Pancreas (tissue), 10 donors: ENCODE measurements at places on chromosomes 7 and 10.

- no peak for DNase-seq
Measured at GRCh38 chr7:137967143-137968018, 34.5 kb downstream of the CREB3L2 start.

GRCh38 chr7:43071604-43072003 lies 40.8 kb upstream of the HECW1 start:
- DNase-seq, result no peak

GRCh38 chr10:50469778-50470193 lies 154.0 kb downstream of the SGMS1 start:
- no peak for DNase-seq

- DNase-seq, result no peak
Measured at GRCh38 chr7:114941692-114942091, 19.8 kb downstream of the MDFIC start.

- no peak for DNase-seq
Measured at GRCh38 chr7:96426027-96426426, 104.1 kb upstream of the SLC25A13 start.

- no peak for DNase-seq
Measured at GRCh38 chr7:24576171-24577025, 3.1 kb downstream of the PALS2 start.

DNA sequence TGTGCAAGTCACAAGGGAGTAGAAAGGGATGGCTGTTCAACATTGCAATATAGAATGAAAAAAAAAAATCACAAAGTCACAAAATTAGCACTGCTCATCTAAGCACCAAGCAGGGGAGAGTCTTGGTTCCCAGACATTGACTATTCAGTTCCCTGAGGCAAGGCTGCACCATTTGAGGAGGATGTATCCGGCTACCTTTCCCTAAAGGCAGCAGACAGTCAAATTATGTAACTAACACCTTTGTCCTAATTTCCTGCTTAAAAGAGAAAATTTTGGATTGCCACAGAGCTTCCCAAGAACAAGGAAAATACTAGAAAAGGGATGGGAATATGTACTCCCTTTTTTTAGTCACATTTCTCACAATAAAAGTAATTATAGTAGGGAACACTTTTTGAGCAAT lies 148.1 kb downstream of the PCLO start:
- DNase-seq, result no peak

- no peak for DNase-seq
Measured at GRCh38 chr10:2094171-2094570, 356.8 kb upstream of the ADARB2 start.

- DNase-seq, result no peak
Measured at GRCh38 chr10:25811052-25811685, 122.9 kb upstream of the MYO3A start.

DNA sequence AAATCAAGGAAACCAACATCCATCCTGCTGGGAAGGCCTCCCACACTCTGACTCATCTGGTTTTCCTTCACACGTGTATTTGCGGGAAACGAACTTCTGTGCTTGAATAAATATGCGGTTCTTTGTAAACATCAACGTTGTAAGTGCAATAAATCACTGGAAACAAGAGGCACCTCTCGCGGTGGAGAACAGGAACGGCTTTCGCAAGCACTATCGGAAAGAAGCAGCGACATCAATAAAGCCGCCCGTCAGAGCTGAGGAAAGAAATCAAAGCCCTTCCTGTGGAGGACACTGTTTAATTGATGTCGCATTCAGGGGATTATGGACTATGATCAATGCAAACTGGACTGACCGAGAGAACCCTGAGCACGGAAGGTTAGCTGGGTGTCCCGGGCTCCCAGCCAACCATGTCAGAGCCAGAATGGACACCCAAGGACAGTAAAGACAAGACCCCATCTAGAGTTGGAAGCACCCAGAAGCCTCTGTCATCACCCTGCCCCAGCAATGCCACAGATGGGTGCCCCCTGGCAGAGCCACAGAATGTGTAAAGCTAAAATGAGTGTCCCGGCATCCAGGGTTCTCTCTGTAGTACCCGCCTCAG lies 37.6 kb downstream of the OAT start:
- DNase-seq, result no peak

DNA sequence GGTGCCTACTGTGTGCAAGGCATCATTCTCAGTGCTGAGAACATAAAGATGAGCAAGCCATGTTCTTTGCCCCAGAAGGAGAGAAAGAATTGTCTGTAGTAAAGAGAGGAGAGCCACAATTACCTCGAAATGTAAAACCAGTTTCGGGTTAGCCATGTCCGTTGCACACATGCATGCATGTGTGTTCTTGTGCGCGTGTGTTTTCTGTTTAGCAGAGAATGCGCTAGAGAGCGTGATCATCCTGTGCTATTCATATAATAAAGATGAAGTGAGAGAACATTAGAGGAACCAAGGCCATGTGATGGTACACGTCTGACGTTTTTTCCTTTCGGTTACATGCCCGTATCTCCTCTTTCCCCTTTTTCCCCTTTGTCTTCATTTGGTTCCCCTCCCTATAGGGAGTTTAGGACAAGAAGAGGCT lies 158.2 kb downstream of the CELF2 start:
- DNase-seq, result no peak

DNA sequence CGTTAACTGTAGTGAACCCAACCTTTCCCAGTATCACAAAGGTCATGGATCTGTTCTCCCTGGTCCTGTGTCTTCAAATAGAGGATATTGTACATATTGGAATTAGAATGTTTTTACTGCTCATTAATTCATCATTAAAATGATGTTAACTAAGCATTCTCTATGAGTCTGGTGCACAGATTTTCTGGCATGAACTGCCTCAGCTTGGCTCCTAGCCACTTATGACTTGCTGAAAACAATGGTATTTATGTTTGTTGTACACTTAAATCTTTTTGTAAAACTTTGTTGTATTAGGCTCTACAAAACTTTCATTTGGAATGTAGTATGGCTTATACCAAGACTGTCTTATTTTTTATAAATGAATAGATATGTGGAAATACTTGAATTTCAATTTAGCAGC lies 329.4 kb downstream of the TFEC start:
- DNase-seq, result no peak

DNA sequence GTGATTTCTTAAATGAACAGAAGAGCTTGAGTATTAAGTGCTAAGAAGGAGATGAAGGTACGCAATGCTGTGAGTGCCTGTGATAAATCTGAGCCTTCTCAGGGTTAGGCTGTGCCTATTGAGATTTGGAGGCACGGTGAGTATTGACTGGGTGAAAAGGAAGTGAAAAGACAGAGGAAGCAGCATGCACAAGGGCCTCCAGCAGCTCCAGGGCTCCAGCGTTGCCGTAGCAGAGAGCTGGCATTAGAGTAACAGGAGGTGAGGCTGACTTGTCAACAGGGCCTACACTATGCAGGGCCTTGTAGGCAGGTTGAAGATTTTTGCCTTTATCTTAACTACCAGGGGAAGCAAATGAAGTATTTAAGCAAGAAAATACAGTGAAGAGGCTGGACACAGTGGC lies 54.1 kb upstream of the PDCD4 start:
- DNase-seq, result no peak

DNA sequence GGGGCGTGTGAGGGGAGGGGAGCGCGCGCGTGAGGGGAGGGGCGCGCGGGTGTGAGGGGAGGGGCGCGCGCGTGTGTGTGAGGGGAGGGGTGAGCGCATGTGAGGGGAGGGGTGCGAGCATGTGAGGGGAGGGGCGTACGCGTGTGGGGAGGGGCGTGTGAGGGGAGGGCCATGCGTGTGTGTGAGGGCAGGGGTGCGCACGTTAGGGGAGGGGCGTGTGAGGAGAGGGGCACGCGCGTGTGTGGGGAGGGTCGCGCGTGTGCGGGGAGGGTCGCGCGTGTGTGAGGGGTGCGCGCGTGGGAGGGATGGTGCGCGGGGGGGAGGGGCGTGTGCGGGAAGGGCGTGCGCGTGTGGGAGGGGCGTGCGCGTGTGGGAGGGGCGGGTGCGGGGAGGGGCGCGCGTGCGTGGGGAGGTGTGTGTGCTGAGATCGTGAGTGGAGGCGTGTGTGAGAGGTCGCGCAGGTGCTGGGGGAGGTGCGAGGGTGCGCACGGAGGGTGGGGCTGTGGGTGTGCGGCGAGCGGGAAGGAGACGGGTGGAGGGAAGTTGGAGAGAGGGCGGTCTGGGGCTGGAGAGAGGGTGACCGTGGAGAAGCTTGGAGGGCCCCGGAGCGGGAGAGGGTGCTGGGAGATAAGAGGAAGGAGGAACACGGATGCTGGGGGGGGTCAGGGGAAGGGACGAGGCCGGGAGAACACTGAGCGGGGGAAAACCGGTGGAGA lies 19.7 kb downstream of the MXI1 start:
- peak; percentile 89 for DNase-seq

GRCh38 chr7:16961641-16962040 lies 79.9 kb upstream of the AGR3 start:
- no peak for DNase-seq

GRCh38 chr10:101146392-101147251 lies 15.5 kb downstream of the TLX1 start:
- no peak for DNase-seq
